ENCODE measurements at places on chromosomes 7 and 10. TPM values are rescaled to one million over a fixed set of nuclear protein-coding genes. Genes with fewer than 3 reads are reported as not detected.

GRCh38 chr7:92403760-92404074, 43.6 kb upstream of the GATAD1 start:
- no peak overlapping the region for H3K4me3 ChIP-seq
- H3K27ac ChIP-seq, result no peak overlapping the region
- DNase-seq, result no peak

GRCh38 chr7:84125654-84126053, 68.9 kb downstream of the SEMA3A start:
- H3K27ac ChIP-seq, result no peak overlapping the region
- H3K4me3 ChIP-seq, result no peak overlapping the region
- no peaks in the 10 kb centered on the region for H3K27me3 ChIP-seq
- no peaks in the 10 kb centered on the region for H3K4me1 ChIP-seq
- DNase-seq, result no peak
- H3K36me3 ChIP-seq, result no peaks in the 10 kb centered on the region

CLRN3 gene
- total RNA-seq, result not detected

GIMAP6 gene
- total RNA-seq, result 27.0 TPM

DNA sequence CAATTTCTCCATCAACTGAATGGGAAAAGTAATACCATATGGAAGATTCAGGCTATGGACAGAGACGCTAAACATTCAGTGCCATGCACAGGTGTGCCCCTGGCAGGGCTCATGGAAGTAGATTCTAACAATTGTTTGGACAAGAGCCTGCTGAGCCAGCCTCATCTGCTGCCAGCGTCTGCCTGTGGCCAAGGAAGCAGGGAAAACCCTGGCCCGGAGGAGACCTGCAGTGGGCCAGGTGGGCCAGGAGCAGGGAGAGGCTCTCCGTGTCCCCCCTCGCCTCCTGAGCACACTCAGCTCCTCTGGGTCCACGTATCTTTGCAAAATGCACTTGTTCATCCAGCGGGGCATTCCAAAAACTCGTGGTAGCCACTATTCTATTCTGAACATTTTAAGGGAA, 130.1 kb downstream of the TCERG1L start:
- no peaks in the 10 kb centered on the region for H3K36me3 ChIP-seq
- H3K4me1 ChIP-seq, result no peaks in the 10 kb centered on the region
- H3K27ac ChIP-seq, result no peak overlapping the region
- DNase-seq, result no peak
- no peaks in the 10 kb centered on the region for H3K27me3 ChIP-seq
- no peak overlapping the region for H3K4me3 ChIP-seq

- no peaks in the 10 kb centered on the region for H3K4me1 ChIP-seq
- H3K27ac ChIP-seq, result no peak overlapping the region
- H3K36me3 ChIP-seq, result no peaks in the 10 kb centered on the region
- no peaks in the 10 kb centered on the region for H3K27me3 ChIP-seq
- no peak overlapping the region for H3K4me3 ChIP-seq
- no peak for DNase-seq
These were observed 188.8 kb downstream of the GFRA1 start for GRCh38 chr10:116084161-116084560.

DNA sequence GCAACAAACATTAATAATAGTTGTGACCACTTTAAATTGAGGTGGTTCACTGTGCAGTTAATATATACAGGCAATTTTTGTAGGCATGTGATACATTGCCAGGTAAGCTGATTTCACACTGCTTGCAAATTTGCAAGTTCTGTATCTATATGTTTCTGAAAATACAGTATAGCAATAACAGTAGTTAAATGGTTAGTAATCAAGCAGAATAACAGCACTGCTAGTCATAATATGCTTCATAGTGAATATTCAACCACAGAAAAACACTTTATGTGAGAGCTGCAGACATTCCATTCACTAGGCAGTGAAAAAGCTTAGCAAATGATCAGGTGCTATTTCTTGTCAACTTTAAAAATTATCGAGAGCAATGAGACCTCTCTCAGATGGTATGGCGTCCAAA, 28.9 kb downstream of the SLC26A4 start:
- H3K27me3 ChIP-seq, result no peaks in the 10 kb centered on the region
- peaks cover 38% of the 10 kb centered on the region for H3K4me1 ChIP-seq
- H3K36me3 ChIP-seq, result no peaks in the 10 kb centered on the region
- no peak for DNase-seq
- H3K4me3 ChIP-seq, result no peak overlapping the region

GRCh38 chr10:48645600-48645999, 39.1 kb upstream of the WDFY4 start:
- no peak for DNase-seq
- no peak overlapping the region for H3K27ac ChIP-seq
- H3K4me1 ChIP-seq, result no peaks in the 10 kb centered on the region
- H3K36me3 ChIP-seq, result no peaks in the 10 kb centered on the region
- H3K4me3 ChIP-seq, result no peak overlapping the region

DMBT1 gene
- not detected for total RNA-seq

DNA sequence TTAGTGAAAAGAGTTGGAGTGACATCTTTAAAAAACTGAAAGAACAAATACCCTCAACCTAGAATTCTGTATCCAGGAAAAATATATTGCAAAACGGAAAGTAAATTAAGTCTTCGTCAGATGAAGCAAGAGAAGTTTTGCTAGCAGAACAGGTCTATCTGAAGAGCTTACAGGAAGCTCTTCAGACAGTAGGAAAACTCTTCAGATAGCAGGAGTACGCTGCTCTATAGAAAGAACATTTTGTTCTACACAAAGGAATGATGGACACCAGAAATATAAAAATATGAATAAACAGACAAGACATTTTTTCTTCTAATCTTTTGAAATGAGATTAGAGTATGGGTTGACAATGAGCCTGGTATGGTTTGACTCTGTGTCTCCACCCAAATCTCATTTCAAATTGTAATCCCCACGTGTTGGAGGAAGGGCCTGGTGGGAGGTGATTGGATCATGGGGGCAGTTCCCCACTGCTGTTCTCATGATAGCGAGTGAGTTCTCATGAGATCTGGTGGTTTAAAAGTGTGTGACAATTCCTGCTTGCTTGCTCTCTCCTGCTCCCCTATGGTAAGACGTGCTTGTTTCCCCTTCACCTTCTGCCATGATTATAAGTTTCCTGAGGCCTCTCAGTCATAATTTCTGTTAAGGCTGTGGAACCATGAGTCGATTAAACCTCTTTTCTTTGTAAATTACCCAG, 567.3 kb downstream of the AUTS2 start:
- no peaks in the 10 kb centered on the region for H3K36me3 ChIP-seq
- H3K4me1 ChIP-seq, result no peaks in the 10 kb centered on the region
- no peaks in the 10 kb centered on the region for H3K27me3 ChIP-seq
- no peak overlapping the region for H3K4me3 ChIP-seq

UFSP1 gene
- 2.8 TPM for total RNA-seq

- peaks cover 20% of the 10 kb centered on the region for H3K27me3 ChIP-seq
- no peak overlapping the region for H3K27ac ChIP-seq
- H3K4me1 ChIP-seq, result no peaks in the 10 kb centered on the region
These were observed 30.2 kb upstream of the NUB1 start for GRCh38 chr7:151311294-151311864.

DNA sequence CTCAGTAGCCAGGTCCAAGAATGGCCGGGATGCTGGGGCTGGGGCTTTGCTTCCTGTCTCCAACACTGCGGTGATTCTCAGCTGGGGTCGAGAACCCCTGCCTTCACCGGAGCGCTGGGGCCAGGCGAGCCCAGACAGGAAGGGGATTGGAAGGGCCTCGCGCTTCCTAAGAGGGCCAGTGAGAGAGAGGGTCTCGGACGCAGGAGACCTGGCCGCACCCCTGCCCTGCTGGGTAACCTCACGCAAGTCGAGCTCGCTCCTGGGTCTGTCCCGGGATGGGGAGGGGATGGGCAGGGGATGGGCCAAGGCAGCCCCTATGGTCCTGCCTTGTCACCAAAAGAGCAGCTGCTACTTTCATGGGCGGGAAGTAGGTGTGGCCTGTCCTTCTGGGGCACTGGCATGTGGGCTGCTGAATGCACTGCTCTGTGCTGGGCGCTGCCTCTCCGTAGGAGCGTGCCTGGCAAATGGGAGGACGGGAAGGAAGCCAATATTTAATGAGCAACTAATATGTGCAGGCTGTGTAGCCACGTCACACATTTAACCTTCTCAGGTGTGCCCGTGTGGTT, 20.0 kb downstream of the KCNK18 start:
- H3K27ac ChIP-seq, result no peak overlapping the region
- no peaks in the 10 kb centered on the region for H3K36me3 ChIP-seq
- H3K4me1 ChIP-seq, result peaks cover 14% of the 10 kb centered on the region
- no peaks in the 10 kb centered on the region for H3K27me3 ChIP-seq
- no peak for DNase-seq

Measured in tibial nerve (tissue), 4 donors.